Cardiac fibroblast (primary cell): ENCODE measurements at places on chromosomes 1 and 21.

GRCh38 chr1:27593678-27594563 is 10.0 kb downstream of the AHDC1 start:
- DNase-seq: no peak

DNA sequence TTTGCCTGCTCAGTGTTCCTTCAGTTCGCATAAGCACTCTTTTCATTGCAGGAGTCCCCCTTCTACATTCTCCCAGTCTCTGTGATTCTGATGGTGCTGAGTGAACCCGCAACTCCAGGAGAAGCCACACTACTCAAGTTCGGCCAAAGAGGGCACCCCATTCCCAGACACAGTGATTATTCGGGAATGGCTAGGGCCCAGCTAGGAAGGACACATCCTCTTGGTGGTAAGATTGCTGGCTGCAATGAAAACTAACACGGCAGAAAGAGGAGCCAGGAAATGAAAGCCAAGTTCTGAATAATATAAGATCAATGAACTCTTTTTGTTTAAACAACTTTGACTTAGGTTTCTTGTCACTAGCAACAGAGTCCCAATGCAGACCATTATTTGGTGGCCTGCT is 14.9 kb downstream of the CREG1 start:
- no peak for DNase-seq

- no peak for DNase-seq
Measured at GRCh38 chr1:72166426-72166825, 115.9 kb downstream of the NEGR1 start.

DNA sequence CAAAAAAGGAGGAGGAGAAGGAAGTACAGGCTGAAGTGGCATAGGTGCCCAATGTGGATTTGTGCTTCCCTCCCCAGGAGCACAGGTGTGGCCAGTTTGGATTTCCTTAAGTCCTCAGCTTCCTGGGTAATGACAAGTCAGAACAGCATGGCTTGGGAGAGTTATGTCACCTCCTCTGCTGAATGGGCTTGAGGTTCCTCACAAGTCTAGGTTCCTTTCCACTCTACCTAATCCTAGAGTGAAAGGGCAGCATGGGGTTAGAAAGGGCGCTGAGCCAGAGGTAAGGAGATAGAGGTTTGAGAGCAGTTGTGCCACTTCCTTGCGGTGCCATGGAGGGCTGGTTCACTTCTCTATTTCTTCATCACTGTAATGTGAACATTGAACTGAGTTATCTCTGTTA is 35.5 kb upstream of the IL20 start:
- no peak for DNase-seq
